Activated gamma-delta T cell treated with Interleukin-2 at 50 U/mL for 16 hours (primary cell): ENCODE measurements at places on chromosomes 3 and 15.

DNA sequence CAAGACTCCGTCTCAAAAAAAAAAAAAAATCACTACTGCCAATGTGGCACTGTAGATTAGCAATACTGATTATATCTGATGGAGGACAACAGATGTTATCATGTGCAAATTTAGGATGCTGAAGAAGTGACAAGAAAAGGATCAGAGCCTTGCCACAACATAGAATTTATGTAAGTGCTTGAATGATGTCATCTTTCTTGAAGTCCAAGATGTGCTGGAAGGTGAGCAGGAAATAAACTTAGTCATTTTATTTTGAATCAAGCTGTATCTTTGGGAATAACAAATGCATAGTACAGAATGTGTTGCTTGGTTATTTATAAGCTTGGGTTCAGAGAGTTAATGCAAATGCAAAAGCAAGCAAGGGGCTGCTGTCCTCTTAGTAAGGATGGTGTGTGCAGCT, 47.1 kb downstream of the IL12A start:
- DNase-seq = no peak

- DNase-seq = no peak
Measured at GRCh38 chr3:9400616-9401015, 3.2 kb downstream of the SETD5 start.

- DNase-seq = no peak
Measured at GRCh38 chr3:122245513-122246174, 62.2 kb downstream of the CASR start.

DNA sequence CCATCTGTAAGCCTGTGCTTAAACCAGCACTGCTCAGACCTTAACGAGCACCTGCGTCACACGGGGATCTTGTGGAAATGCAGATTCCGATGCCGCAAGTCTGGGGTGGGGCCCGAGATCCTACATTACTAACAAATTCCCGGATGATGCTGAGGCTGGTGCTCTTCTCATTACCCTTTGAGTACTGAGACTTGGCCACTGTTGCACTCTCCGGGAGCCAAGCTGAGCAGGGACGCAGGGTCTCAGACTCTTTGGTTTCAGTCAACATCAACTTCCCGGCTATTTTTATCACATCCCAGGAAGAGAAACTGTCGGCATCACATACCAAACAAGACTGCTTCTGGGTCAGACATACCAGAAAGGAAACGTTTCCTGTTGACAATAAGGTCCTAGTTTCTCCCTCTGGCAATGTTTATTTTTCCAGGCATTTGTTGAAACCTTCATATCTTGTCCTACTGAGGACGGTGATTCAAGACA, 276.6 kb downstream of the SHQ1 start:
- no peak for DNase-seq

- no peak for DNase-seq
Measured at GRCh38 chr3:13669457-13669856, 120.5 kb downstream of the FBLN2 start.
